ENCODE measurements at places on chromosomes 7 and 10.

GRCh38 chr7:17523813-17524739 lies 225.6 kb downstream of the AHR start:
- DNase-seq = no peak

DNA sequence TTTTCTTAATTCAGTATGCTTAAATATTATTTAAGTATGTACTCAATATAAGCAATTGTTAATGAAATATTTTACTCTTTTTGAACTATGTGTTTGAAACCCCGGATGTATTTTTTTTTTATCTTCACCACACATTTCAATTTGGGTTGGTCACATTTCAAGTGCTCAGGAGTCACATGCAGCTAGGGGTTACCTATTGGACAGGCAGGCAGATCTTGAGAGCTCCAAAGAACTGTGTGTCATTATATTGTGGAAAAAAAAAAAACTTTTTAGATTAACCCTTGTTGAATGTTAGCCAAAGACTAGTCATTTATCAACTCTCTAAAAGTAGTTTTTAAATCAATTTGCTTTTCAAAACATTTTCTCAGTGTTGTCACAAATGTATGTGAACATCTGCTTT lies 37.2 kb downstream of the IKZF1 start:
- DNase-seq = no peak

- no peak for DNase-seq
These were observed 43.9 kb upstream of the GRB10 start for GRCh38 chr7:50826371-50827172.

DNA sequence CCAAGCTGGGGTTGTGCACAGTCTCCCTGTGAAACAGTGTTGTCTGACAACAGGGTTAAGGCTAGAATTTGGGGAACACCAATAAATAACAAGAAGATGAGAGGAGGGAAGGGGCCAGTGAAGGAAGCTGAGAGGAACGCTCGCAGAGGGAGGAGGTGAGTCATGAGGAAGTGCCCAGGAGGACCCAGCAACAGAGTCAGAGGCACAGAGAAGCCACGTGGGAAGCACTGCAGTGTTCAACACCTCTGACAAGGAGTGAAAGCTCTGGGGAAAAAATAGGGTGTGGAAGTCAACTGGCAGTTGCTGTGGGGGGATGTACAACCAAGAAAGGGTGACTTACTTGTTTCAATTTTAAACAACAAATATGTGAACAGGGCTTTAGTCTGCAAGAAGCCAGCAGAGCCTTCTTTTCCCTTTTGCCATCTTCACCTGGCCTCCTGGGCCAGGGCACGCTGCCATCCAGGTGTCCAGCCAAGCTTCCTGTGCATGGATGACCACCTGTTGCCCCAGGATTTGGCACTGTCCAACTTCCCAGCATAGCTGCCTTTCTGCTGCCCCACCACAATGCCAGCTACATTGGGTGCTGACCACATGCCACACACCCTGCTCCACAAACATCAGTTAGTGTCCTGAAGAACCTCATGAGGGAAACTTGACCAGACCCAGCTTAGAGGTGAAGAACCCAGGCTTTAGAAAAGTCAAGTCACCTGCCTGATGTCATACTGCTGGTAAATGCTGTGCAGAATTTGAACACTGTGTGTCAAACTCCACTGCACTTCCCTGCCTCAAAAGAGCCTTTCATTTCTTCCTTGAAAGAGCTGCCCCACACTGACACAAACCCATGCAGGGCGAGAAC lies 69.6 kb downstream of the ATXN7L1 start:
- DNase-seq = no peak

DNA sequence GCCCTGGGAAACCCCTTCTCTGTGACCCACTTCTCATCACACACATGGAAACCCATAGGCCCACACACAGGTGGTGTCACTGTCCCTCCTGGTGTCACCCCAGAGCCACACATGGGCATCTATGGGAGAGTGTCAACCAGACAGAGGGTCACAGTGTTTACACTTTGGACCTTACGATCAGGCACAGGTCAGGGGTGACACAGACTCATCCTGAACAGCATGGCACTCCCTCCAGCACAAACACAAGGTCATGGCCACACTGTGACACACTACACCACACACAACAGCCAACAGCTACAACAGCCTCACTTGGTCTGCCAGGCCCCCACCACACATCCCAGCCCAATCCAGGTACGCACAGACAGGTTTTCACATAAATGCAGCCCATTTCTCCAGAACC lies 6.2 kb downstream of the TLX1 start:
- DNase-seq = no peak

DNA sequence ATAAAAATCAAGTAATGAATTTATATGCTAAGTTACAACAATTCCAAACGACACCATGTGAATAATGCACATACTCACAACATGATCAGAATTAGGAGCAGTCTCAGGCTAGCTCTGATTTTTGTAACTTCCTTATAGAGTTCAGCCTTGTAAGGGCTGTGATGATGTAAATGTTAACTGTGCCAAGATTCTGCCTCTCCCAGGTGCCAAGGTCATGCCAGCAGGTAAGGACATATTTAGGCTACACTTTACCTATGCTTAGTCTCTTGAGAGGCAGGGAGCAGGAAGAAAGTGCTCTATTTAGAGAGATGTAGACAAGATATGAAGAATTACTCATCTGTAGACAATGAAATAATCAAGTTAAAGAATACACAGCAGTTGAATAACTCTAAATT lies 53.6 kb upstream of the AGR3 start:
- no peak for DNase-seq

DNA sequence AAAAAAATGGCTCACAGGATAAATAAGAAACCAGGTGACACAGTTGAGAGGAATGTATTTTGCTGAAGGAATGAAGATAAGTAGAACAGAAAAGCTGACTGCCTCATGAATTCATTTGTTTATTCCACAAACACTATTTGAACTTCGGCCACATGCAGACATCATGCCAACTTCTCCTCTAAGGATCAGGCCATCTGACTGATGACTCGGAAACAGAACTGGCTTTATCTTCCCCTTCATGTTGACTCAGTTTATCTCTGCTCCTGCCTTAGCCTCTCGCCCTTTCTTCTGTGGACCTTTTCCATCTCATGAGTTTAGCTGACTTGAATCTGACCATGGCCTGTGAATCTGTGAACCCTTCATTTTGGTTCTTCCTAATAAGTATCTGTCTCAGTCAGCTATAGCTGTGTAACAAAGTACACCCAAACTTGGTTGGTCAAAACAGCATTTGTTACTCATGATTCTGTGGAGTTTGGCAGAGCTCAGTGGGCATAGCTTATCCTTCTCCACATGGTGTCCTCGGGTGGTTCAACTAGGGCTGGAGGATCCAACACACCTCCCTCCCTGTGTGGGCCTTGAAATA lies 44.0 kb upstream of the GRID1 start:
- DNase-seq = no peak

- no peak for DNase-seq
These were observed 68.8 kb downstream of the OSBPL3 start for GRCh38 chr7:24911213-24911603.

- DNase-seq = no peak
These were observed 429.0 kb upstream of the POT1 start for GRCh38 chr7:125358551-125359167.

DNA sequence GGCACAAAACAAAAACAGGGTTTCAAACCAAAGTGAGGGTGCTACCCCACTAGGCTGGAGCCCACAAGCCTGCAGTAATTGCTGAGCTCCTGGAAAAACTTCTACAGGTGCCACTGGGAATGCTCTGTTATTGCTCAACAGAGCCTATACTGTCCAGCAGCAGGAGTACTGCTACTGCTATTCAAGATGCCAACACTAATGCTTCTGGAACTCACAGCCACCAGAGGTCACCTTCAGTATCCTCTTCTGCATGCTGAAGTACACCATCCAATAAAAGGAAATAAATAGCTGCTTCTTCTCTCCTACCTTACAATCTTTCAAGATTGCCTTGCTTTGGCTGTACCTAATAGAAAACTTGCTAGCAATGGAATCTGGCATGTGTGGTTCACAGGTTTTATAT lies 222.0 kb downstream of the LRRN3 start:
- DNase-seq = no peak

GRCh38 chr10:118047157-118047719 lies 497 bp upstream of the RAB11FIP2 start:
- no peak for DNase-seq

DNA sequence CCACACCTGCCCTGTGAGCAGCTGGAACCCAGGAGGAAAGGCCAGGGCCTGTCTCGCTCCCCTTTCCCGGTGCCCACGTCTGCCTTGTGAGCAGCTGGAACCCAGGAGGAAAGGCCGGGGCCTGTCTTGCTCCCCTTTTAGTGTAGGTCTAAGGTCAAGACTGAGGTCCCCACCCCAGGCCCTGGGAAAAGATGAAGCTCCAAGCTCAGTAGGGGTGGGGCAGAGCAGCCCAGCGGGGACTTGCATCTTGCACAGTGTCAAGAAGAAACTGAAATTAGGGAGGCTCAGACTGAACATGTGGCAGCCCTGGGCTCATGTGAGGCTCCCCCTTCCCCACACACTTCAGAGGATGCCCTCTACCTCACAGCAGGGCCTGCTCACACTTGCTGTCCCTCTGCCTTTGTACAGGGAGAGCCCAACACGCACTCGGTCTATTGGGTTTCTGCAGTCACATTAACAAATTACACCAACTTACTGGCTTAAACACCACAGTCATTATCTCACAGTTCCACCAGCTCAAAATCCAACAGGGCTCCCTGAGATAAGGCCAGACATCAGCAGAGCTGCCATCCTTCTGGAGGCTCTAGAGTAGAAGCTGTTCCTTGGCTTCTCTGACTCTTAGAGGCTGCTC lies 12.4 kb downstream of the POLL start:
- DNase-seq = no peak

GRCh38 chr10:120327675-120328074 lies 129.4 kb upstream of the PLPP4 start:
- no peak for DNase-seq

GRCh38 chr7:47720141-47720906 lies 138.4 kb upstream of the TNS3 start:
- peak; percentile 19 for DNase-seq

DNA sequence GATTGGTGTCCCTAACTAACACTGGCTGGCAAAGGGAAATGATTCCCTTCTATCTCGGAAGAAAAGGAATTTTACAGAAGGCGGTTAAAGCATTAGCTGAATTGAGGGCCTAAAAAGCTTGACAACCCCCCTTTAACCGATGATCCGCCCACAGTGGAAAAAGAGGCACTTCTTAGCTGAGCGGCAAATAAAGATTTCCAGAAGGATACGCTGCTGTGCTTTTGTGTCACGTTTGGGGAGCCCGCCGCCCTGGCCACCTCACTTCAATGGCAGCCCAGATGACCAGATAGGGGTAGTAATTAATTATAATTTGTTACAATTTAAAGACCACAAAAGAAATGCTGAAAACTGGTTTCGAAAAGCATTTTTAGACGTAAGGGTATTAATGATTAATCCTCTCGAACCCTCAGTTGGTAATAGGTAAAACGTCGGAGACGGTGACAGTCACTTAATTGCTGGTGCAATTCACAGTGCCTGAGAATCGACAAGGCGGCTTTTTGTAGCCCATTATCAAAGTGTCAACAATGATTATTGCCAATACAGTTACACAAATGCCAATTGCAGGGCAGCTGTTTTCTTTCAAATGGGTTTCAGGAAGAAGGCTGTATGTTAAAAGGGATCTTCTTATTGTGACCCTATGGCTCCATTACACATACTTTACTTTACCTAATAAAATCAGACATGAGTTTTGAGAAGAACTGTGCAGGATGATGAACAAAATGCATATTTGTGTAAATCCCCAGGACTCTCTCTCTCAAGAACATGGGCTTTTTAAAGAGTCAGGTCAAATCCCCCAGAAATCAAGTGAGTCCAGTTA lies 154.1 kb downstream of the PIP4K2A start:
- no peak for DNase-seq

GRCh38 chr10:60200012-60200681 lies 189.5 kb downstream of the ANK3 start:
- DNase-seq = no peak

- DNase-seq = no peak
These were observed 121.9 kb downstream of the PLPP4 start for GRCh38 chr10:120578890-120579289.

GRCh38 chr7:101900103-101900502 lies 82.7 kb downstream of the CUX1 start:
- no peak for DNase-seq

GRCh38 chr10:51302316-51302715 lies 228.0 kb downstream of the PRKG1 start:
- no peak for DNase-seq

Data from forelimb muscle (tissue), 1 donor.